Stimulated activated naive B cell treated with anti-CD40 and anti-IgM and Interleukin-4, amounts not matched to agents 10 μg/mL and 1 μg/mL and 100 μg/mL, for 72 hours (primary cell): ENCODE measurements at places on chromosomes 4 and X.

DNA sequence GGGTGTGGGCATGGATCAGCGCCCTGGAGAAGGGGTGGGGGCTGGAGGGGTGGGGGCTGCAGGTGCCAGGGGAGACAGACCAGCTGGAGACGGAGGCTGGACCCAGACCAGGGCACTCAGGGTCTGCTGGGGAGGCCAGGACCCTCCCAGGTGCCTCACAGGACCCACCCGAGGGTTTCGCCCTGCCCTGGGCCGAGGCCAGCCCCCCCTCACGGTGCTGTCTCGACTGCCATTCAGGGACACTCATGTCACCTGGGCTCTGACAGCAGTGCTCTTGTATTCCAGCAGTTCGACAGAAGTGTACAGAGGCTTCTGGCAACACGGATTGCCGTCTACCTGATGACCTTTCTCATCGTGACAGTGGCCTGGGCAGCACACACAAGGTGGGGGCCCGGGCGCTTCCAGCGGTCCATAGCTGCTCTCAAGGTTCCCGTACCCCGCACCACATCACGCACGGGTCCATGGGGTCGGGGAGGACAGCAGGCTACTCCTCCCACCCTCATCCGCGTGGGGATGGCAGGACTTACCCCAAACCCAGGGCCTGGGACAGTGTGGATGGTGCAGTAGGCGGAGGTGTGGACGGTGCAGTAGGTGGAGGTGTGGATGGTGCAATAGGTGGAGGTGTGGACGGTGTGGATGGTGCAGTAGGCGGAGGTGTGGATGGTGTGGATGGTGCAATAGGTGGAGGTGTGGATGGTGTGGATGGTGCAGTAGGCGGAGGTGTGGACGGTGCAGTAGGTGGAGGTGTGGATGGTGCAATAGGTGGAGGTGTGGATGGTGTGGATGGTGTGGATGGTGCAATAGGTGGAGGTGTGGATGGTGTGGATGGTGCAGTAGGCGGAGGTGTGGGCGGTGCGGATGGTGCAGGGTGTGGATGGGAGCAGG is 18.1 kb downstream of the TMEM175 start:
- no peak for DNase-seq

DNA sequence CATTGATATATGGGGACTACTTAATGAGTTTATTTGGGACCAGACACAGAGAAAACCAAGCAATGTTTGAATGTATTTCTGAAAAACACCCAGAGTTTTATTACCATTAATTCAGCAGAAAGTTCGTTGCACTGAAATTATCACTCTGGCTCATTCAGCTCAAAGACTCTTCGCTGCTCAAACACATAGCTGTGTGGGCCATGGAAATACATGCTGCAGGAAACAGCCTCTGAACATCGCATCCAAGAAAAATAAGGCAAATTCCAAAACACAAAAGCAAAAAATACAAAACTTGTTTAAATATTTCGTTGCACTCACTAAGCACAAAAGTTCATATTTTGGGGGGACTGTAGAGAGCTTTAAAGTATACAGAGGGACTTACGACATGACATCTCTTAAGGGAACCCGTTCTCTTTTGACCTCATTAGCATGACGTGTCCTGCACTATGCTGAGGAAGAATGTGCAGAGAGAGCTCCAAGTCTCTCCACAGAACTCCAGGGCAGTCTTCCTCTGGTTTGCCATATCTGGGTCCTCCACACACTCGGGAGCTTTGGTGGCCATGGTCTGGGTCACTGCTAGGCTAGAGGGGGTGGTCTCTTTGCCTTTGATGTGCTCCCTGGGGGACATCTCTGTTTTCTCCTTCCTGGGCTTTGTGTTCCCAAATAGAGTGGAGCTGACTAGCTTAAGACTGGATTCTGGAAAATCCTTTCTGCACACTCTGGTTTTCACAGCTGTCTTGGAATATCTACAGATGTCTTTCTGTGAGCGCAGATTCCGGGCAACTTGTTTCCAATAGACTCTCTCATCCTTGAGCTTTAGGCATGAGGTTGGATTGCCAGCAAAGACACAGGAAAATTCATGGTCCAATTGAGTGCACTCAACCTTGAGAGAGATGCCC is 2.8 kb downstream of the FGFBP1 start:
- DNase-seq = no peak

DNA sequence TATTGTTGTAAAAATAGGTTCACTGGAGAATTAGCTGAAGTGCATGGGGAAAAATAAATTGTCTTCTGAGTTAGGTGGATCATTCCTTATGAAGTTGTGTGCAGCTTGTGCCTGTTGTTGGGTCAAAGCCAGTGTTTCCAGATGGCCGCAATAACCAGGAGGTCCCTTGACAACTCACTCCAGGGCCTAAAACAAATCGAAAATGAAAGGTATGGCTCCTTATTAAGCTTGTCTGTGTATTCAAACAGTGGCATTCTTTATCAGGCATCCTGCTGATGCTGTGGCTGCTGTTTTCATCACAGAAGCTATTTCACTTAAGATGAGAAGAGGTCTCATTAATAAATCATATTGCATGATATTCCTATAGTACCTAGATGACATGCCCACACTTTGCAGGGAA is 80.2 kb downstream of the GRIA2 start:
- DNase-seq = no peak

DNA sequence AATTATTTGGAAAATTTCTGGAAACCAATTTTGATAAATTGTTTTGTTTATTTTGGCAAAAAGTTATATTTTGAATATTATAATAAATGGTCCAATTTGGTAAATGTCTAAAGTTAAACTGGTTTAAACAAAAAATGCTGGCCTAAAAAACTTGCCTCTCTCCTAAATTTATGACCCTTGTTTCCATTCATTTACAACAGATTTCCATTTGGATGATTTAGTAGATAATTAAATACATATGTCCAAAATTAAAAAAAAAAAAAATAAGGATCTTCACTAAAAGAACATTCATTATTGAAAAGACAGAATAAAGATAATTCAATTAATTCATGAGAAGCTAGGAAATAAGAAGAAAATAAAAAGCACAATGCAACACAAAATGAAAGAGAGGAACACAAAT is 449.5 kb downstream of the SPRY1 start:
- no peak for DNase-seq

DNA sequence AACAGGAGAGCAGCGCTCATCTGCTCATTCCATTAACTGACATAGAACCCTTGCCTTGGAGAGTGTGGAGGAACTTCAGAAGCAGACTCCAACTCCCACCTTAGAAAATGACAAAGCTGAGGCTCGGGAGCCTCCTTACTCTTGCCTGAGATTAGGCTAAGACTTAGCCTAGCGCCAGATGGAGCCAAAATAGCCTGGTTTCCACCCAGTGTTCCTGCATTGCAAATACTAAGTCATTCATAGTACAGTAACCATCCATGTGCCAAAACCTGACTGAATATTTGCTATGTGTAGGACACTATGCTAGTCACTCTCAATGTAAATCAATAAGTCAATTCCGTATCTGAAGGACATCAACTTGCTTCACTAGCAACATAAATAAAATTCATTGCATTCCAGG is 387.4 kb upstream of the CPEB2 start:
- no peak for DNase-seq

- DNase-seq = no peak
These were observed 3.8 kb downstream of the WDR1 start for GRCh38 chr4:10112658-10113284.

DNA sequence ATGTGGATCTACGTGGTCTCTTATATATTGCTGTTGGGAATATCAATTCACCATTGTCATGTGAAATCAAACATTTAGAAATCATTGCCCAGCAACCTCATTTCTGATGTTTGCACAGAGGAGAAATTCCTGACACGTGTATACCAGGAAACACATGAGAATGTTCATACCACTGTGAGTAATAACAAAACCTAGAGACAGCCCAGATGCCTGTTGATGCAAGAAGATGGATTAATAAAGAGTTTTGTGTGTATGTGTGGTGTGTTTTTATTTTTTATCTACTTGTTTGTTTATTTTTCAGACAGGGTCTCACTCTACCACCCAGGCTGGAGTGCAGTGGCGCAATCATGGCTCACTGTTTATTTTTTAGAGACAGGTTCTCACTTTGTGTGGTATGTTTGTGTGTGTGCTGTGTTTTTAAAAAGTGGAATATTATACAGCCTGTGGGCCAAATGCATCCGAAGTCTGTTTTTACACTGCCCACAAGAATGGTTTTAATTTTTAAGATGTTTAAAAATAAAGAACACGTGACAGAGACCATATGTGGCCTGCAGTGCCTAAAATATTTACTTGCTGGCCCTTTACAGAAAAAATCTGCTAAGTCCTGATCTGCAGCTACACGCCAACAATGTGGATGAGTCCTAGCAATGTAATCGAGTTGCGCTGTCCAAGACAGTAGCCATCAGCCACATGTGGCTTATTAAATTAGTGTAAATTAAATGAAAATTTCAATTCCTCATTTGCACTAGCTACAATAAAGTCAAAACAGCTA is 39.2 kb downstream of the TXLNG start:
- no peak for DNase-seq

DNA sequence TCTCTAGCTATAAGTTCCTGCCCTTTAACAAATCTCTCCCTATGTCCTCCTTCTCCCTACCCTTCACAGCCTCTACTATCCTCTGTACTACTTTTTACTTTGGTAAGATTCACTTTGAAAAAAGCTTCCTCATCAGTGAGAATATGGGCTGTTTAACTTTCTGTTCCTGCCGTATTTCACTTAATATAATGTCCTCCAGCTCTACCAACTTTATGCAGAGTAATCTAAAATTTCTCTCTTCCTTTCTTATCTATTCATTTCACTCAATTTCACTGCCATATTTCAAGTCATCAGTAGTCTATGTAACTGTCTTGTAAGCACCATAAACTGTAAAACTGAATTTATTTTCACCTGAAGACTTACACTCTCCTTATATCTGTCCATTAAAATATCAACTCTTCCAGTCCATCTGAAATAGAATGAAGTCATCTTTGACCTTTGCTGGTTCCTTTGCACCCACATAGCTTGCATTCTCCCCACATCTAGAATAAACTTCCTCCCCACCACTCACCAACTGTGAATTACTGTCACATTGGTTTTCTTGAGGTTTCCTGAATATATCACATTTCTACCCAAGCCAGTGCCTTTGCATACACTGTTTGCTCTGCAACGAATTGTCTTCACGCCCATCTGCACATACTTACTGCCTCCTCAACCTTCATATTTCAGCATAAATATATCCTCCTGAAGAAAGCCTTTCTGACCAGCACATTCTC is 54.6 kb downstream of the ARAP2 start:
- no peak for DNase-seq

GRCh38 chr4:94127707-94128328 is 79.8 kb upstream of the SMARCAD1 start:
- DNase-seq = no peak

DNA sequence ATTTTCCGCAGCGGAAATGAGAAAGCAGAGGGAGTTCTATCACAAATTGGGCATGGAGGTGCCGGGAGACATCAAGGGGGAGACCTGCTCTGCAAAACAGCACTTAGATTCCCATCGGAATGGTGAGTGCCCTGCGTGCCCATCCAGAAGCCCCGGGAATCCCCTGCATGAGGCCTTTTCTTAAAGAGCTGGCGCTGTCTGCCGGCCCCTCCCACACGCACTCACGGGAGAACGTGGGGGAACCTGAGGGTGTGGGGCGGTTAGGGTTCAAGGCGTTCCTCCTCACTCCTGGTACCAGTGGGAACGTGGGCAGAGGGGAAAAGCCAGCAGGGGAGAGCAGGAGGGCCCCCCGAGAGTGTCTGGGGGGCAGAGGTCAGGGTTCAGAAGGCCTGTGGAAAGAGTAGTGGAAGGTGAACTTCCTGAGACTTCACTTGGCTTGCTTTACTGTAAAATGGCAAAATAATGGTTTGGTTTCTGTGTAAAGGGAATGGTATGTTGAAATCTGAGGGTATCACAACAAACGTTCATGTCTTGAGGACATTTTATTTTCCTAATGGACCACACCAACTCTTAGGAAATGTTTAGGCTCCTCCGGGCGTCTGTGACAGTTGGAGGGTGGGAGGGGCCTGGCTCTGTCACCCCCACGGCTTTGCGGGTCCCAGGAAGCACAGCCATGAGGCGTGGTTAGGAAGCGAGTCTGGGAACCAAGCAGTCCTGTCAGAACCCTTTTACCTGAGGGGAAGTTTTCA is 38.0 kb downstream of the PCGF3 start:
- DNase-seq = no peak

- DNase-seq = no peak
These were observed 57.9 kb upstream of the PLS3 start for GRCh38 chrX:115503099-115503498.

GRCh38 chrX:114710571-114710970 is 126.7 kb downstream of the HTR2C start:
- no peak for DNase-seq

GRCh38 chr4:185016946-185017758 is 1.1 kb upstream of the HELT start:
- DNase-seq = no peak

DNA sequence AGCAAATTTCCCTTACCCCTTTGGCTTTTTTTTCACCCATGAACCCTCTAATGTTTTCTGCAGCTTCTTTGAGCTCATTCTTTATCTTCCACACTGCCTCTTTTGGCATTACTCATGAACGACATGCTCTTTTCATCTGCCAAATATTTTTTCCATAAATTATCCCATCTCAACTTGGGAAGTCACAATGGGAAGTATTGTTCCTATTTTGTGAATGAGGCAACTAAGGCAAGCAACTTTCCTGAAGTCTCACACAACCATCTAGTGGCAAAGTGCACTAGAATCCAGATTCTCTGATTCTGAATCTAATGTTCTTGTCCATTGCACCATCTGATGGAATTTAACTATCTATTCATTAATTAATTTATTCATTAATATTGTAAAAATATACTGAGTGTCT is 625 bp downstream of the RTL9 start:
- no peak for DNase-seq

DNA sequence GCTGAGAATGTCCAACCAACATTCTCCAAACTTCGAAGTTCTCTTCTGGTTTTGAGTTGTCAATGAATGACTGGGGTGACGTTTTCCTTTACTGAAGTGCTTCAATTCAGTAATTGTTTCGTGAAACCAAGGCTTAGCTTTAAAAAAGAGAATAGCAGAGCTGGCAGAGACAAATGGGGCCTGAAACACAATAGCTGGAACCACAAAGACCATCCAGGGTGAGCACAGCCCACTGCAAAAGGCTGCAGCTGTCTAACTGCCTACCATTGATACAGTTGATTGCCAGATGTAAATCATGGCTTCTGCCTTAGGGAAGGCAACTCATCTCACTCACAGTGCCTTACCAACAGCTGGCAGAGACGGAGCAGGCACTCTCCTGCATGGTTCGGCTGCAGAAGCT is 78.7 kb upstream of the ZNF518B start:
- DNase-seq = no peak

- DNase-seq = no peak
These were observed 47.2 kb upstream of the TMPRSS11F start for GRCh38 chr4:68176904-68177303.

- DNase-seq = no peak
These were observed 4.0 kb upstream of the PCDH7 start for GRCh38 chr4:30716158-30716557.

DNA sequence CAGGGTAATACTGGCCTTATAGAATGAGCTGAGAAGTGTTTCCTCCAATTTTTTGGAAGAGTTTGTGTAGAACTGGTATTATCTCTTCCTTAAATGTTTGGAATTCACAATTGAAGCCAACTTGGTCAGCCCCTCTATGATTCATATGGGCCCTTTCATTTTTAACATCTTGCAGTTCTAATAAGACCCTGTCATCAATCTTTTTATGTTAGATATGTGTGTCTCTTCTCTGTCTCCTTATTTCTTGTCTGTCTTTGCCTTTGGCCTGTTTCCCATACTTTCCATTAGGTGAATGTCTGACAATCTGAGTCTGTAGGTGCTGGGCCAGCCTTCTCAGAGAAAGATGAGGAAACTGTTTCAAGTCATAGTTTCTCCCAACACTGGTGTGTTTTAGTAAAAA is 88.7 kb downstream of the SLC16A2 start:
- no peak for DNase-seq

- no peak for DNase-seq
These were observed 6.2 kb upstream of the CXCL5 start for GRCh38 chr4:74004668-74005067.
